ENCODE measurements at places on chromosomes 2 and 18. TPM values are rescaled to one million over a fixed set of nuclear protein-coding genes. Genes with fewer than 3 reads are reported as not detected.

TWIST2 gene
- total RNA-seq: 20.7 TPM

CCDC142 gene
- 13.0 TPM for total RNA-seq

GPR45 gene
- not detected for total RNA-seq

ANKRD29 gene
- 13.3 TPM for total RNA-seq

CFAP221 gene
- not detected for total RNA-seq

RIT2 gene
- not detected for total RNA-seq

SNTG2 gene
- not detected for total RNA-seq

SP140 gene
- total RNA-seq: not detected

TRABD2A gene
- 10.1 TPM for total RNA-seq

NOL4 gene
- not detected for total RNA-seq

SCN2A gene
- not detected for total RNA-seq

ANKRD53 gene
- total RNA-seq: not detected

NEU4 gene
- 0.14 TPM for total RNA-seq

KIAA2012 gene
- total RNA-seq: not detected

MOB1A gene
- 86.2 TPM for total RNA-seq

All from A549 treated with RU486 at 1 μM for 4 hours (cell line).